Effector memory CD8-positive, alpha-beta T cell (primary cell): ENCODE measurements at places on chromosomes 5 and 9.

GRCh38 chr5:124403281-124403680 is 343.2 kb downstream of the ZNF608 start:
- no peak for DNase-seq

DNA sequence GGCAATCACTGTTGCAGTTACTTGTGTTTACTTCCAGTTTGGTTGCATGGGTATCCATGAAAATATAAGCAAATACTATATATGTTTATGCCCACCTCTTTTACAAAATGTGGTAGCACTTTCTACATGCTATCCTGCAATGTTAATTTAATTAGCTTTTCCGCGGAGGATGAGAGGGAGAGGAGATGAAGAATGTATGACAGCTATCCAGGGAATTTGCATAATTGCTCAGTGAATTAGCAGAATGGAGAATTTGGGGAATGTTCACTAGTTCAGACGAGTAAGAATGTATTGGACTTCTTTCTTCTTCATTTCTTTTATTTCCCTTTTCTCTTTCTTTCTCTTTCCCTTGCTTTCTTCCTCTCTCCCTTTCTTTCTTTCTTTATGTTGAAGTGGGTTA is 140.7 kb upstream of the SLC28A3 start:
- DNase-seq, result no peak

GRCh38 chr5:59058969-59059687 is 476.3 kb downstream of the RAB3C start:
- DNase-seq, result no peak

DNA sequence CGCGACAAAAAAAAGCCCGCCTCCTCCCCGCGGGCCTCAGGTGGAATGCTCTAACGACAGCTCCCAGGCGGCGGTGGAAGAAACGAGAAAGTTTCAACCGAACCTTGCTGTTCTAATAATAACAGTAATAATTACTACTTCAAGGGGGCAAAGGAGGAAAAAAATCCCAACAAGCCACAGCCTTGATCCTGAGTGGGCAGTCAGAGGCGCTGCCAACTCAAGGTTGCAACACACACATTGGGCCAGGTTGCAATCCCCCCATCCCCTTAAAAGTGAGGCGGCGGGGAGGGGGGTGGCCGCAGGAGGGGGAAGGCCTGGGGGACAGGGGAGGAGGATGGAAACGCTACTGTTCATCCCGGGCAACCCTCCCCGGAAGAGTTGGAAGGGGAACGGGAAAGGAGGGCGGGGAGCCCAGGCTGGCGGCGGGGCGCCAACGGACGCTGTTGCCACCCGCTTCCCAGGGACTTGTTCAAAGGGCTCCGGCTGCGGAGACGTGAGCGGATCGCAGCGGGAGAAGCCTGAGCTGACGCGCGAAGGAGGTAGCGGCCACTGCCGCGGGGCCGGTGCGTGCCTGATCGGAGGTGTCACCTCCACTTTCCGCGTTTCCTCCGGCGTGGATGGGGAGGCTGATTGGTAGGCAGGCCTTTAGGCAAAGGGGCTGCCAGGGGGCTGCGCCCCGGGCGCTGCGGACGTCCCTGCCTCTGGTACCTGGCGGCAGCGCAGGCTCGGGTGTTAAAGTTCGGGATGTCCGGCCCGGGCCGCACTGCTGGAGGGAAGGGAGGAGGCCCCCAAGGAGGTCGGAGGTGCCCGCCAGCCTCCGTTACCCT is 647 bp downstream of the SMARCA2 start:
- no peak for DNase-seq

DNA sequence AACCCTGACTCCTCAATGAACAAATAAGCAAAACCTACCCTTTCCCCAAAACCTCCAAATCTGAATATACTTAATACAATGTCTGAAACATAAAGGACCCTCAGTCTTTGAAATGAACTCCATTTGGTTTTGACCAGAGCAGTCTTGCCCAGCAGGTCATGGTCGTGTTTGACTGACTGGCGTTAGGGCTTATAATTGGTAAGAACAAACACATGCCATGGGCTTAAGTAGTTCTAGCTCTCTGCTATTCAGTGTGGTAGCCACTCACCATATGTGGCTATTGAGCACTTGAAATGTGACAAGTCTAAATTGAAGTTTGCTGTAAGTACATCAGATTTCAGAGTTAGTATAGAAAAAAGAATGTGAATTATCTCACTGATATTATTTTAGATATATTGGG is 42.1 kb downstream of the LRRTM2 start:
- DNase-seq, result no peak

DNA sequence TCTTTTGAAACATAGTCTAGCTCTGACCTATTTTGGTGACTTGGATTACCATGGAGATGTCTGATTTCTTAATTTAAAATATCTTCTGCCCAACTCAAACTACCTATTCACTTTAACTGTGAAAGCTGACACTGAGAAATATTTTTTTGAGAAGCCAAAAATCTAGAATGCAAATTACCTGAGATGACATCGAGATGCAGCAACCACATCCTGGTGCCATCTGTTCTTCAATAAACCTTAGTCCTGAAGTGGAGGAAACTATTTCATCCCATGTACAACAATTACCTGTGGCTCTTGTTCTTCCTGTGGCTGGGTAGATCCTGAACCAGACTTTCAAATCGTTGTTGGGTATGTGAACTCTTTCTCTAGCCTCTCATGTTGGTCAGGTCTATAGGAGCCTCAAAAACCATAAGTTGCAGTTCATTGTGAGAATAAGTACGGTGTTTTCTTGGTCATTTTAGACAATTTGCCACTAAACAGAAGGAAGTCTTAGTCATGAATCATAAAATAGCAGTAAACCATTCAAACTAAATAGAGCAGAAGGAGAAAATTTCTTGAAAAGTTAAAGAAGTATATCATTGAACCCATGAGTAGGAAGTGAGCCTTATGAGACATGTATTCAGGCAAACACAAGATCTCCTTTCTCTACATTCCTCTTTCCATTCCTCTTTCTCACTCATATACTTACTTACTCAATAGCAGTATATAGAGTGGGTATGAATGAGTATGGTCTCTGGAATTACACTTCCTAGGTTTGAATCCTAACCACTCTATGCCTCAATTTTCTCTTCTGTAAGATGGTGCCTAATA is 176.0 kb downstream of the HMHB1 start:
- DNase-seq, result no peak

GRCh38 chr9:120893611-120894307 is 16.8 kb upstream of the PHF19 start:
- DNase-seq, result no peak
